Left forelimb (tissue), 1 donor: ENCODE measurements at places on chromosomes 4 and X.

DNA sequence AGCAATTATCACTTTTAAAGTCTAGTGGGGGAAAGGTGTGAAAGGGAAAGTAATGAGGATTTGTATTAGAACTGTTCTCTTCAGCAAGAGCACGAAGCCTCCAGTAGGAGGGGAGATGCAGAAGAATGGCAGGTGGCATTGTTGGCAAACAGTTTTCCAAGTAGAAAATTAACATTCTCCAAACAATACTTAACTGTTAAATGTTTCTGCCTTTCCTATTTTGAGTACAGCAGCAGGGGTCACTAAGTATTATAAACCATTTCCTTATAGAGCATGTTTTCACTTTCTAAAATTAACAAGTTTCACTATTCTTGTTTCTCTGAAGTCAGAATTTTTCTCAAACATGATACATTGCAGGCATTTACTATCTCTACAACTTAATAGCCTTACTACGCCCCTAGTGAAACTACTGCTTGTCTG lies 58.7 kb downstream of the LEF1 start:
- DNase-seq, result no peak

- DNase-seq, result no peak
These were observed 29.1 kb downstream of the SPARCL1 start for GRCh38 chr4:87500092-87500462.

DNA sequence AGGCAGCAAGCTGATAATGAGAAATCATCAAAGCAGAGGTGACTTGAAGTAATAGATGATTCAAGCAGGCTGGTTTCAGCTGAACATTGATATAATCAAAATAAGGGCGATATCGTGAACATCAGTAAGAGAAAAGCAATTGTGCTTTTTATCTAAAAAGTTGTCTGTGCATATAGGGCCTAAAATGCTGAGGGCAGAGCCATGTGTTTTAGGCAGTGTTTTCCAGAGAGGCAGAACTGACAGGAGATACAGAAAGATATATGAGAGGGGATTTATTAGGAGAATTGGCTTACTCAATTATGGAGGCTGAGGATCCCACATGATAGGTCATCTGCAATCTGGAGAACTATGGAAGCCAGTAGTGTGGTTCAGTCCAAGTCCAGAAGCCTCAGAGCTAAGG lies 136.5 kb upstream of the NPY2R start:
- DNase-seq, result no peak

DNA sequence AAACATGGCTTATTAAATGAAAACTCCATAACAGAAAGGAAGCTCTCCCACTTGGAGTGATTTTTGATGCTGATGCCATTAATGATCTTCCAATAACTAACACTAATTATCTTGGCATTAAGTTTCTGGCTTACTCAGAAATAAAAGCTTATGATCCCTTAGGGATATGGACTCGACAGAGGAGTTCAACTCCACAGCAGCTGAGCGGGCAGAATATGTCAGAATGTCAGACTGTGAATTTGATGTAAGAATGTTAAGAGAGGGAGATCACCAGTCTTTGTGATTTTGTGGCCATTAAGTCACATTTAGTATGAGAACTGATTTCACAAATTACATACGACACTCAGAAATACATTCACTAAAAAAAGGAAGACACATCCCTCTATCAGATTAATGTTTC lies 2244.0 kb downstream of the ARAP2 start:
- DNase-seq, result no peak

- DNase-seq, result no peak
These were observed 85.7 kb downstream of the POU3F4 start for GRCh38 chrX:83593634-83594294.

GRCh38 chrX:151873096-151873495 lies 39.6 kb upstream of the MAGEA4 start:
- no peak for DNase-seq

- no peak for DNase-seq
These were observed 17.6 kb downstream of the ADRA2C start for GRCh38 chr4:3783693-3784306.

GRCh38 chr4:64200001-64200555 lies 209.2 kb downstream of the TECRL start:
- no peak for DNase-seq

DNA sequence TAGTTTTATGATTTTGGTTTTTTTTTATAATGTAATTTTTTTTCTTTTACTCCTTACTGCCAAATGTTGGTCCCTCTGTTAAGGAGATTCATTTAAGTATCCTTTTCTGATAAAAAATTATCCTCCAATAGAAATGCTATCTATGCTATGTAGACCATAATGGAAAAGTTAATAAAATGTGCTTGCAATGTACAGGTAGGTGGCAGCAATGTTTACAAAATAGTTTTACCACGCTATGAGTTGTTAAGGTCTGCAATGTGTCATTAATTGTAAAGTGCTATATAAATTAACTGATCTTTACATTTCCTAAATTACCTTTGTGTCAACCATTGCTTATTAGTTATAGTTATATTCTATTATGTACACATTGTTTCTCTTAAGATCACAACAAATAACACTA lies 3.8 kb upstream of the CENPC start:
- no peak for DNase-seq

GRCh38 chr4:17326756-17327155 lies 185.1 kb downstream of the QDPR start:
- no peak for DNase-seq

GRCh38 chr4:120995266-120996010 lies 72.9 kb upstream of the PRDM5 start:
- DNase-seq, result no peak

DNA sequence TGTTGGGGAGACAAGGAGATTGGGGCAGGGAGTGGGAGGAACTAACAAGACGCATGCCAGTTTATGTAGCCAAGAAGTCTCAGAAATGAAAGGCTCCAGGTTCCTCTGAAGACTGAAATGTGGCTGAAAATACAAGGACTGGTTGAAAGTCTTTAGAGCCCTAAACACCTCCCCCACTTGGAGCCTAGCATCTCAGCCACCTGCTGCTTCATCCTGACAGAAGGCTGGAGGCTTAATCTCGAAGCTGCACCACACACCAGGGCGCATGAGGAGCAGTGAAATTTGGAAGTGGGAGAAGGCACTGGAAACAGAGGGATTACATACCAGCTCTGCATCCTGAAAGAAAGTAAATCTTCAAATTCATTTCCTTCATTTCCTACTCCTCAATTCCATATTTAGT lies 160.7 kb upstream of the FTHL17 start:
- no peak for DNase-seq

- DNase-seq, result no peak
These were observed 953.4 kb upstream of the NDST4 start for GRCh38 chr4:116066711-116067245.

GRCh38 chrX:150781677-150782076 lies 88.5 kb downstream of the MTMR1 start:
- DNase-seq, result no peak
